ENCODE measurements at places on chromosomes 2 and 18.

- no peak for DNase-seq
Observed at GRCh38 chr2:204705243-204705932, 160.1 kb downstream of the PARD3B start.

DNA sequence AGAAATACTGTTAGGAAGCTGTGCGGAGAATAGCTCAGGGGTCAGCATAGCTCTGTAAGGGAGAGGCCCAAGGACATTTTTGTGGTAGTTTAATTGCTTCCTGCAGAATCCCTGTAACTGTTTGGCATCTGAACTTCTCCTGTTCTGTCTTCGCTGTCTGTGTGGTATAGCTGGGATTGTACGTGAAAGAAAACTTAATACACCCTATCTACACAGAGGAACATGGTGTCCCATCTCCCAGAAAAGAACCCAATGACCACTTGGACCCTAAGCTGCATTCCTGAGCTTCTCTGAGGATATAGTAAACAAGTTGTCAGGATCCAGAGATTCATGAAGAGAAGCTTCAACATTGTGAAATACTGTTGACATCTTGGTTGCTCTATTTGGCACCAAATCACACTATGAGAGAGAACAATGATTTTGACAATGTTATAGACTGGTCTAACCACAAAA is 81.3 kb downstream of the CDC42EP3 start:
- no peak for DNase-seq

- DNase-seq = no peak
Observed at GRCh38 chr2:39849982-39850526, 71.0 kb upstream of the THUMPD2 start.

GRCh38 chr2:168432100-168432499 is 24.0 kb upstream of the CERS6 start:
- no peak for DNase-seq

- DNase-seq = no peak
Observed at GRCh38 chr2:212534336-212534735, 4.3 kb downstream of the ERBB4 start.

- DNase-seq = no peak
Observed at GRCh38 chr2:15532996-15533395, 28.1 kb downstream of the NBAS start.

DNA sequence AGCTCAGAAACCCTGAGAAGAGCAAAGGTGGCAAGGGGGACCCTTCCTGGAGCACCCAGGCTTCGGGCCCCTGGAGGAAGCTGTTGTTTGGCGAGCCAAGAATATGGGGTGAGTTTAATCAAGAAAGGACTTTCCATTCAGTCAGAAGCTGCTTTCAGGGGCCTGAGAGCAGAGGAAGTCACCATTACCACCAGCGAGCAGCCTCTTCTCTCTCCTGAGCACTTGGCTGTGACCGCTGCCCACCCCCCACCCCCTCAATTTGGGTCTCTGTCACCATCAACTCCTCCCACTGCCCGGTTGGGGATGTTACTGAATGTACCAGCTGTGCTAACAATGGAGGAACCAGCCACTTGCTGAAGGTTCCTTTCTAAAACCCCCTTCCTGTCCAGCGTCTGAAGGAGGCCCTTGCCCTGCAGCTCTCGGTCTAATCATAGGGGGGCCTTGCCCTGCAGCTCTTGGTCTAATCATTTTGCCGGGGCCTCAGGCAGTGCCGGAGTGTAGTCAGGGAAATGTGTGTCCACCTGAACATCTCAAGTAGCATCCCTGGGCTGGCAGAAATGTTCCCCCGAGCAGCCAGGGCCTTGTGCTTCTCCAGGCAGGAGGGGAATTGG is 943 bp downstream of the INPP5D start:
- no peak for DNase-seq

- no peak for DNase-seq
Observed at GRCh38 chr18:31061945-31062344, 19.4 kb upstream of the DSC3 start.

- no peak for DNase-seq
Observed at GRCh38 chr2:62186156-62186905, 9.6 kb upstream of the B3GNT2 start.

DNA sequence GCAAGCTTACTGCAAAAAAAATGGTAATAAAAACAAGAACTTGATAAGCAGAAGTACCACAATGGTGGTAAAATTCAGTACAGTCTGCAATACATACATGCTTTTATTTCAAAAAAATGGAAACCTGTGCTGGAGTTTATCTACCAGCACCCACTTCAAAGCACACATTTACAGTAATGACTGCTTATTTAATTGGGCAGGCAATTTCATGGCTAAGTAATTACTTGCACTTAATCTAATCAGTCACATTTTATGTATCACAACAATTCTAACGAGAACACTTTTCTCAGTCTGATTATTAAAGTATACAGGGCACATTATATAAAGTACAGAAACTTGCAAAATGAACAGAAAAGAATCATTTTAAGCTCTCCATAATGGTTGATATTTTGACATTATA is 5.2 kb downstream of the APCDD1 start:
- DNase-seq = no peak

GRCh38 chr2:46116150-46116549 is 181.1 kb upstream of the EPAS1 start:
- DNase-seq = no peak

- no peak for DNase-seq
Observed at GRCh38 chr2:230412371-230412711, 3.7 kb upstream of the SP100 start.

- DNase-seq = no peak
Observed at GRCh38 chr2:193824474-193824873, 1629.7 kb upstream of the TMEFF2 start.

GRCh38 chr18:69882965-69883668 is 64.6 kb downstream of the CD226 start:
- DNase-seq = no peak

GRCh38 chr2:44826601-44827000 is 114.9 kb upstream of the SIX3 start:
- no peak for DNase-seq

GRCh38 chr18:79901665-79902064 is 49.8 kb downstream of the SLC66A2 start:
- no peak for DNase-seq

- DNase-seq = no peak
Observed at GRCh38 chr2:165176780-165177179, 27.1 kb downstream of the SCN3A start.

GRCh38 chr18:40949114-40949950 is 1005.7 kb upstream of the PIK3C3 start:
- no peak for DNase-seq

- no peak for DNase-seq
Observed at GRCh38 chr2:65866148-65866547, 433.7 kb upstream of the SPRED2 start.

GRCh38 chr2:117537032-117537431 is 277.5 kb upstream of the DDX18 start:
- DNase-seq = no peak

GRCh38 chr18:9335697-9336045 is 1.1 kb downstream of the TWSG1 start:
- DNase-seq = no peak

- DNase-seq = no peak
Observed at GRCh38 chr2:144421606-144422510, 98.1 kb downstream of the ZEB2 start.

DNA sequence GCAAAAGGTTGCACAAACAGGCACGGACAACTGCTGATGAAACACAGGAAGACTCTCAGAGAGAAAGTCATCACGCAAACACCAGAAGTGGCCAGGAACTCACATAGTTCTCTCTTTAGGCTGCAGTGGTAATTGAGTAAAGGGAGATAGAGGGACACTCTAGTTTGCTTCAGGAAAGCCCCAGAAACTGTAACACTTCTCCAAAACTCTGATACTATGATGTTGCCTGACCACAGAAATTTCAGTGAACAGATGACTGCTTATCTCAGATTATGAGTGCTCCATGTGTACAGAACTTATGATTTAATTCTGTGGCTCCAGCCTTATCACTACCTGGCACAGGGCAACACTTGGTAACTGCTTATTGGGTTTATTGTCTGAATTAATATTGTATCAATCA is 311.5 kb upstream of the GYPC start:
- no peak for DNase-seq

GRCh38 chr2:53987336-53987921 is 16.6 kb upstream of the PSME4 start:
- DNase-seq = no peak

- DNase-seq = no peak
Observed at GRCh38 chr2:219079417-219079816, 18.7 kb upstream of the IHH start.

GRCh38 chr2:224404796-224405195 is 2.9 kb upstream of the FAM124B start:
- no peak for DNase-seq

DNA sequence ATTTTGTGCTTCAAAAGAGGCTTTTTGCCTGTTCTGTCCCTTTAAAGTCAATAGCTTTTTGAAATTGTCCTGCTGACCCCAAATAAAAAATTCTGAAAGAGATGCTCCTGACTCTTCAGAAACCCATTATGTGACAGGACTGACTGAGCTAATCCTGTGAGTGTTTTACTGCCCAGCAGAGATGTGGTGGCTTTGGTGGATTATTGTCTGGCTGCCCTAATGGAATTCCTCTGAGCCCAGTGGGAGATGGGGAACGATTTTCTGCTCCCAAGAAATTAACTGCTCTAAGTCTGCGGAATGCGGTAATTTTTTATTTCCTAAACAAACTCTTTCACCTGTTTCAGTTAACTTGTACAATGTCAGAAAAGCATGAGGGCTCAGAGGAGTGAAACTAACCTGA is 258.2 kb downstream of the IKZF2 start:
- DNase-seq = no peak

DNA sequence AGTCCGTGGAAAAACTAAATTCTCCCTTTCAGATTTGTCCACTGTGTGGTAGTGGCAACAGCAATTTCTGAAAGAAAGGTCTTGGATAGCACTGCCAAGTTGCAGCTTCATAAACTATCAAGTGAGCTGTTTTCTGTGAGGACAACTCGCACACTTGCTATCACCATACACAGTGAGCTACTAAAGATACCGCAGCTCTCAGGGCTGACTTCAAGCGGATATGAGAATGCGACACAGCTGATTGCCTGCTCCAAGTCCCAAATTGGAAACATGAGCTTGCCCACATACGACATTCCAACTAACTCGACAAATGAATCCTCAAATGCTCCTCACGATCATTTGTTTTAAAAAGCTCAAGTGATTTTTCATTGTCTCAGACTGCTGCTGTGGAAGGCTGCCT is 46.2 kb downstream of the E2F6 start:
- DNase-seq = no peak

DNA sequence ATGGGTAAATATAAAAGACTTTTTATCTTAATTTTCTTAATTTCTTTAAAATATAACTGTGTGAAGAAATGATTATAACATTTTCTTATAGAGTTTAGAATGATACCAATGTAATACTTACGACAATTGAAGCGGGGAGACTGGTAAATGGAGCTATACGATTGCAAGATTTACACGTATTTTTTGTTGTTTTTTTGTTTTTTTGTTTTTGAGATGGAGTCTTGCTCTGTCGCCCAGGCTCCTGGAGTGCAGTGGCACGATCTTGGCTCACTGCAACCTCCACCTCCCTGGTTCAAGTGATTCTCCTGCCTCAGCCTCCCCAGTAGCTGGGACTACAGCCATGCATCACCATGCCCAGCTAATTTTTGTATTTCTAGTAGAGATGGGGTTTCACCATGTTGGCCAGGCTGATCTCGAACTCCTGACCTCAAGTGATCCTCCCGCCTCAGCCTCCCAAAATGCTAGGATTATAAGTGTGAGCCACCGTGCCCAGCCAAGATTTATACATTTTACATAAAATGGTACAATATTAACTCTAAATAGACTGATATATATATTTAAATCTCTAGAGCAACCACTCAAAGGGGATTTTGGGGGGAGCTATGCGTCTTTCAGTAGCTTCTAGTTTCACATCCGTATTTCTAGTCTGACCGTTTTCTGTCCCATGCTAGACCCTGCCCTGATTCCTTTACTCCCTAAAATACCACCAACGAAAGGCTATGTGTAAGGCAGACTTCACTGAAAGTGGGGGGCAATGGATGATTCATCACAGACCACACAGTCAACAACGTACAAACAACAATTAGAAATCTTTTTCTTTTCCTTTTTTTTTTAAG is 28.2 kb upstream of the ATG16L1 start:
- DNase-seq = no peak

- no peak for DNase-seq
Observed at GRCh38 chr18:76169733-76170132, 325.3 kb downstream of the ZNF516 start.

DNA sequence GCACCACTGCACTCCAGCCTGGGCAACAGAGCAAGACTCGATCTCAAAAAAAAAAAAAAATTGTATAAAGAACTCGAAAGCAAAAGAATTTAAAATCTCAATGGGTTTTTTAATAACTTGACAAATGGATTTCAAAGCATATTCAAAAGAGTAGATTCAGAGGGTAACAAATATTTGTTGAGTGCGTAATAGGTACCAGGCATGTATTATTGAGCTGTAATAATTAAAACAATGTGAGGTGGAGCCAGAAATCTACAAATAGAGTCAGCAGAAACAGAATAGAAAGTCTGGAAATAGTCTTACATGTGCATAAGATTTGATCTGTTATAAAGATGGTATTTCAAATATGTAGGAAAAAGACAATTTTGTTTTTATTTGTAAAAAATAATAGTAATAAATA is 19.1 kb upstream of the RAB11FIP5 start:
- no peak for DNase-seq

DNA sequence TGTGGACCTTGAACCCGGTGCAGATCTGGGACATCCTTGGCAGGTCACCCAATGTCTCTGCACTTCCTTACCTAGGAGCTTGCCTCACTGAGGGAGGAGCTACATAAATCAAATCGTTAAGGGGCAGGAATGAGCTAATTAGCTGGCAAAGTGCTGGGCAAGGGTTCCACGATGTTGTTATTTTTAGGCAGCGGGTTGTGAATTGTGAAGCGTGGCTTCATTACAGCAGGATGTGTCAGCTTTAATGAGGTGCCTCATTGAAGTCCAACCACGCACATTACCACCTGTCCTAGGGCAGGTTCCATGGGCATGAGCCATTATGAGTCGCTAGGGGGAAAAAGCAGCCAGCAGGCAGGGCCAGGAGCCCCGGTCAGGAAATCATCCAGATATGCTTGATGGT is 127.0 kb upstream of the AGAP1 start:
- no peak for DNase-seq

DNA sequence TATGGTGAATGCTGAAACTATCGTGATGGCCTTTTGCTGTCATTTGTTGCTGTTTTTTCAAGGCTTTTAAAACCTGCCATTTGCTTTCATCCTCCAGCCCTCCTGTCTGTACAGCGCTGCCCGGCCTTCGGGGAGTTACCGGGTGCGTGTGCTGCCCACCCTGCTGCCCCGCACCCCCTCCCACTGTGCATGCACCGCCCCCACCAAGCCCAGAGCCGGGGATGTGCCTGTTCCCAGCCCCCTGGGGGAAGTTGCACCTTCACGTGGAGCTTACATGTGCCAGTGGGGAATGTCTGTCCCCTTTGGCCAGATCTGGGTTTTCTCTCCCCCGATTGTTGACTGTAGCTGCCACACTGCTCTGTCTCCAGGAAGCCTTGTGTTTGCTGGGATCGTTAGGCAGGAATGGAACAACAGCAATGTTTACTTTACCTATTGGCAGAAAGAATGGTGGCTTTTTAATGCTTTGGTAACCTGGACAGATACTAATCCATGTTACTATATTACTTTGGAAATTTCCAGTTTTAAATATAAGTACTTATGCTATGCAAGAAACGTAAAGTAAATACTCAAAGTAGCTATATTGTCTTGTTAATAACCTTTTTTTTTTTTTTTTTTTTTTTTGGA is 64.8 kb upstream of the RBM44 start:
- no peak for DNase-seq

- no peak for DNase-seq
Observed at GRCh38 chr2:152825834-152826233, 107.4 kb downstream of the ARL6IP6 start.

GRCh38 chr2:34229998-34230397 is 630.9 kb upstream of the FAM98A start:
- DNase-seq = no peak

All from substantia nigra (tissue), 51 donors.